ENCODE measurements at places on chromosomes 4 and X.

DNA sequence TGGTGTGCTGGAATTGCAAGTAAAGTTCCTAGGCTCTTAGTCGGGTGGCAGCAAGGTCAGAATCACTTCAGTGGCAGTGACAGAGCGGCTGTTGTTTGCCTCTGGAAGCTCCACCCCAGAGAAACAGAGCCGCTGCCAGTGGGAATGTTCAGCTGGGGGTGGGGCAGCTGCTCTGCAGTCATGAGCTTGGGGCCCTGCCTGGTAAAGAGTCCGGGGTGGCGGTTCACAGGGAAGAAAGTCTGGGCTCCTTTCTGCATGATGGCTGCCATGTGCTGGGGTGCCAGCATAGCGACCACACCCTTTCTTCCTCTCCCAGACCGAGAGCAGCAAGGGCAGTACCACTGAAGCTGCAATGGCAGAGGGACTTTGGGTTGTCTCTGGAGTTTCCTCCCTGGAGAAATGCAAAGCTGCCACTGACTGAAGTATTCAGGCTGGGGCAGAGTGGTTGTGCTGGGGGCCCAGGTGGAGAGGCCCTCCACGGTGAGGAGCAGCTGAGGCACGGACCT is 108.8 kb upstream of the CENPE start:
- DNase-seq = no peak

DNA sequence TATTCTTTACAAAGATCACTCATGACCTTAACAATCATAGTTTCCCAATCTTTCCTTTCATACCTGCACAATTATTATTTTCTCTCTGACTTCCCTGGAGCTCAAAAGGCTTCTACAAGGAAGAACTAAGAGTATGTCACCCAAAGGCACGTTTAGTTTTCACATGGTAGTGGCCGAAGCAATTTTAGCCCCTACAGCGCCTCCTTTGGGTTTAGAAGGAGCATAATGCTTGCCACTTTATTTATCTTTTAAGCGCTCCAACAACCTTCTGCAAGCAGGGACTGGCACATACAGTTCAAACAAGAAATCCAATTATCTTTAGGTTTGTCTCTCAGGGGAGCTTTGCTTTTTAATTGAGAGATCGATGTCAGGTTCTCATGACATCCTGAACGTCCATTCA is 42.0 kb upstream of the IGSF1 start:
- no peak for DNase-seq

DNA sequence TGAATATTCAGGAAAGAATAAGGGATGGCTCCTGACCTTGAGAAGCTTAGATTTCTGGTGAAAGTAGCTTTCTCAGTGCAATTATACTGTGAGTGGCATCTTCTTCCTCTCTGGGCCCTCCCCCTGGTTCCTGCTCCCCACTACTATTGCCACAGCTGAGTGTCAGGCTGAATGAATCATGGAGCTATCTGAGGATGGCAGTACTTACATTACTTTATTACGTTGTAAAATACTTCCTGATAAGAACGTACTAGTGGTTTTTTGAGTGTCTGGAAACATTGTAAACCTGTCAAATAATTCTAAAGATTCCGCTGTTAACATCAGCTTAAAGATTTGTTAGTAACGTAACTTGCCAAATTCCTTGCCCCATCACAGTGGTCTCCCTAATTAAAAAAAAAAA is 36.2 kb downstream of the ARHGAP10 start:
- no peak for DNase-seq

GRCh38 chr4:113880240-113881028 is 99.0 kb downstream of the ARSJ start:
- DNase-seq = no peak

DNA sequence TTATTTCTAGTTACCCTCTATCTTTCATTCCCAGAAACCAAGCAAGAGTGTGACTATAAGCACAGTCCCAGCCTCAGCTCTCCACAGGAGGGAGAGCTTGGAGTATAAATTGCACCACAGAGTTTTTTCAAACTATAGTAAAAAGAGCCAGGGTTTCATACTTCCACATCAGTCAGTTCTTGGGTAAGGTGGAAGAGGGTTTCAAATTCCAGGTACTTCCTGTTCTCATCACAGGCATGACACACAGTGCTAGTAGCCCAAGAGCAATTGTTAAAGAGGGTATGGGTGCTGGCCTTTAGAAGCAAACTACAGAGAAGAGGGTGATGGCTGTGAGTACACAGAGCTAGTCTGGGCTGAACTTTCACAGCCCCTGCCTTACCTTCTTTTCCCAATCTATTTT is 5.7 kb upstream of the IL1RAPL1 start:
- no peak for DNase-seq

DNA sequence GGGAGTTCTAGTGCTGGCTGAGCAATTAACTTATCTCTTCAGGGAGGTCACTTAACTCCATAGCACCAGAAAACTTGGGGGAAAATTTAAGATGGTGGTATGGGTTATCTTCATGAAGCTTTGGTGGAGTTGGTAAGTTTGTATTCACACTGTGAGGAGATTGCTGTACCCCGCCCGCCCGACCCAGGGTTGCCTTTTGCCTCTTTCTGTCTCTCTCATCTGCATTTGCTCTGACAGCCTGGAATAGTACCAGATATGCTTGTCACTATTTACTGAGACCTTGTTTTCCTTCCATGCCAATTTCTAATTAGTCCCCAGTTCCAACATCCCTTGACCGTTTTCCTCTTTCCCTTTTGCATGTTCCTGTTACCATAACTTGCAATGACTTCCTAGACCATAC is 33.1 kb upstream of the ARHGEF9 start:
- no peak for DNase-seq

All from left cardiac atrium (tissue), 4 donors.